ENCODE measurements at places on chromosomes 16 and 17. TPM values are rescaled to one million over a fixed set of nuclear protein-coding genes. Genes with fewer than 3 reads are reported as not detected.

BRIP1 gene
- 11.0 TPM for total RNA-seq

COX10 gene
- total RNA-seq = 37.2 TPM

PDILT gene
- total RNA-seq = not detected

MYH8 gene
- 63.4 TPM for total RNA-seq

IL17C gene
- not detected for total RNA-seq

CLEC18A gene
- 6.9 TPM for total RNA-seq

PLEKHG4 gene
- total RNA-seq = 23.3 TPM

SLC12A3 gene
- not detected for total RNA-seq

FA2H gene
- 0.38 TPM for total RNA-seq

ABCA9 gene
- total RNA-seq = 12.8 TPM

KCNH6 gene
- total RNA-seq = 24.6 TPM

PDE6G gene
- 6.4 TPM for total RNA-seq

CCL2 gene
- 15.1 TPM for total RNA-seq

ITGAE gene
- total RNA-seq = 7.9 TPM

TERB1 gene
- total RNA-seq = not detected

LRRC75A gene
- total RNA-seq = 12.1 TPM

COTL1 gene
- total RNA-seq = 65.5 TPM

NKD1 gene
- total RNA-seq = 15.0 TPM

WNT3 gene
- total RNA-seq = 2.9 TPM

MT1G gene
- not detected for total RNA-seq

USP43 gene
- total RNA-seq = 12.1 TPM

KRT12 gene
- 50.0 TPM for total RNA-seq

MAPT gene
- total RNA-seq = 41.3 TPM
